ENCODE measurements at places on chromosomes 12 and 14. TPM values are rescaled to one million over a fixed set of nuclear protein-coding genes. Genes with fewer than 3 reads are reported as not detected.

TMEM63C gene
- 2.3 TPM for total RNA-seq

DNA sequence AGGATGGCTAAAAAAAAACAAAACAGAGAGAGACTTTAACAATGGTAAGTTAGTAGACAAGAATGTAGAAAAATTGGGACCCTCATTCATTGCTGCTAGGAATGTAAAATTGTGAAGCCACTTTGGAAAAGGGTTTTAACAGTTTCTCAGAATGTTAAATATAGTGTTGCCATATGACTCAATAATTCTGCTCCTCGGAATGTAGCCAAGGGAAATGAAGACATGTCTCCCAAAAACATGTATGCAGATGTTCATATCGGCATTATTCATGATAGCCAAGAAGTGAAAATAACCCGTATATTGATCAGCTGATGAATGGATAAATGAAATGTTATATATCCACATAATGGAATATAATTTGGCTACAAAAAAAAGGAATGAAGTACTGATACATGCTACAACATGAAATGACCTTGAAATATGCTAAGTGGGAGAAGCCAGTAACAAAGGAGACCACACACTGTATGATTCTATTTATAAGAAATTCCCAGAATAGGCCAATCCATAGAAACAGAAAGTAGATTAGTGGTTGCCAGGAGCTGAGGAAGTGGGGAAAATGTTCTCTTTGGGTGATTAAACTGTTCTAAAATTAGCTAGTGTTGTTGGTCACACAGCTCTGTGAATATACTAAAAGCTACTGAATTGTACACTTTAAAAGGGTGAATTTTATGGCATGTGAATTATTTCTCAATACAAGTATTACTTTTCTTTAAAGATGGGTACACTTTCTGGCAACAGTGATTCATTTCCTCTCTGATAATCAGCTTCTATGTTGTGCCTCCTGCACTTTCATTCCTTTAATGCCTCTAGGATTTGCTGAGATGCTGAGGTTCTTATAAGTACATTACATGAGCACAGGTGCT lies 132.5 kb downstream of the DAAM1 start:
- DNase-seq: no peak

GLIPR1L2 gene
- not detected for total RNA-seq

GRCh38 chr12:108802101-108802961 lies 55.1 kb downstream of the SSH1 start:
- no peak for DNase-seq

- no peak for DNase-seq
Measured at GRCh38 chr14:59358102-59358501, 107.1 kb downstream of the GPR135 start.

MYF6 gene
- not detected for total RNA-seq

- DNase-seq: no peak
Measured at GRCh38 chr12:1528791-1529190, 65.6 kb downstream of the FBXL14 start.

GRCh38 chr12:31021809-31022494 lies 51.7 kb upstream of the DDX11 start:
- no peak for DNase-seq

DNA sequence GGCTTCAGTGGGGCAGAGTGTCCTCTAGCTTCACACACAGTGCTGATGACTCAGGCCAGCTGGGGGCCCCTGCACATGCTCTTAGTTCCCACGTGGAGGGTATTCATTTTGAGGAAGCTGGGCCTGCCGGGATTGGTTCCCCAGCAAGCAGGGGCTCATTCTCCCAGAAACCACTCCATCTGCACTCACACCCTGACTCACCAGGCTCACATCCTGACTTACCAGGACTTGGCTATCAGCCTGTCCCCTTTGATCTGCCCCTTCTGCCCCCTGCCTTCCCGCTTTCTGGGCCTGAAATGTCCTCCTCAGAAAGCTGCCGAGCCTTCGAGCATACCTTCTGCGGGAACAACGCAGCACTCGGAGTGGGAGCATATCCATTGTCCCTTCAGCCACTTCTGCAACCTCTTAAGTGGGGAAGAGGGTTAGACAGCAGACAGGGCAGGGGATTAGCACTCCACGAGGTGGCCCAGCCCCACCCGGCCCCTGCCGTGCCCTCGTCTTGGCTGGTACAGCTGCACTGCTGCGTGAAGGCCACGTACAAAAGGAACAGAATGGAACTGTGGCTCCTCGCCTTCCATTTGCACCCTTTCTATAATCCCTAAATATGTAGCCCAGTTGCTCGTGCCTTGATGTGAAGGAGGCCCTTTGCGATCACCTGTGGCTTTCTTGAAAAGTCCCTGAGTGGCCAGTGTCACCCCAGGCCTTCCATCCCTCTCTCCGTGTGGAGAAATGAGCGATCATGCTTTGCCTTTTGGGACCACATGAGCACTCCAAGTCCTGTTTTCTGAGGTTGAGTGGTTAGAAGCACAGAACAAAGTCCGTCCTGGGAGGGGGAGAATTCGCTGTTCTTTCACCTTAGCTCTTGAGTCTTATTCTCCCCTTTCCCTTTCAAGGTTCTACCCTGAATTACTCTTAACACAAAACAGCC lies 26.1 kb downstream of the TPCN1 start:
- no peak for DNase-seq

LALBA gene
- total RNA-seq: not detected

DNA sequence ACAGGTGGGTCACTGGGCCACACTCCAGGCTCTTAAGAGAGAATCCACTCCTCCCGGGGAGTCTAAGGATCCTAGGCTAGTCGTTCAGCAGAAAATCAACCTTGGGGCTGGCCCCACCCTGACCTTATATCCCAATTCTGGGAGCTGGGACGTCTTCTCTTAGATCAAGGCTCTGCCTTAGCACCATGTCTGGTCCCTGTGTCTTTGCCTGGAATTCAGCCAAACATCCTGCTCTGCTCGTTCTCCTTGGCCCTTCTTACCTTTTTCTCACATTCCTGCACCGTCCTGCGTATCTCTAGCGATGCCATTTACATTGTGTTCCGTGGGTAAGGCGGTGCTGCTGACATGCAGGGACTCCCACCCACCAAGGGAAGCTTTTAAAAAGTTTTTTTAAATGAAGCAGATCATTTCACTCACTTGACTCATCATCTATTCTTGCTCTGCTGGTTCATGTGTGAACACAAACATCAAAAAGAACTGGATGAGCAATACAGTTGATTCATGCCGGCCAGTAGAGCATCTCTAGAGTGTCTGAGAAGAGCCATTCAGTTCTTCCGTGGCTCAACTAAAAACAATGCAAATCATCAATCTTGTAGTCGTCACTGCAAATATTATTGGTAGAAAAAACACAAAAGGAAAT lies 50.2 kb downstream of the KCNK13 start:
- DNase-seq: no peak

DNA sequence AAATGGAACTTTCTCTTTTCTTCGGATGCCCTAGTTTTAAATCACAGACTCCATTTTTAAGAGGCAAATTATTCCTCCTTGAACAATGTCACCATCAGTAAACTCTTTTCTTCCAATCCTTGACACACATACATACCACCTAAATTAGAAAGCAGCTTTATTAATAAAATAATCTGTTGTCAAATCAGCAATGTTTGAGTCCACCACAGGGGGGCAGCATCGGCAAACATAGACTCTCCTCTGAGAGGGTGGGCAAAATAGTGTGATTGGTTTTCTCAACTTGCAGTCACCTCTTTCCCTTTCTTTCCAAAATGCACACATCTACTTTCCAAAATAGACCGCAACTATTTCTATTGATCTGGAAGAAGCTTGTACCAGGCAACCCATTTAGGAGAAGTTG lies 438.4 kb upstream of the OR4E1 start:
- peak; percentile 82 for DNase-seq

SLC25A47 gene
- total RNA-seq: not detected

DNA sequence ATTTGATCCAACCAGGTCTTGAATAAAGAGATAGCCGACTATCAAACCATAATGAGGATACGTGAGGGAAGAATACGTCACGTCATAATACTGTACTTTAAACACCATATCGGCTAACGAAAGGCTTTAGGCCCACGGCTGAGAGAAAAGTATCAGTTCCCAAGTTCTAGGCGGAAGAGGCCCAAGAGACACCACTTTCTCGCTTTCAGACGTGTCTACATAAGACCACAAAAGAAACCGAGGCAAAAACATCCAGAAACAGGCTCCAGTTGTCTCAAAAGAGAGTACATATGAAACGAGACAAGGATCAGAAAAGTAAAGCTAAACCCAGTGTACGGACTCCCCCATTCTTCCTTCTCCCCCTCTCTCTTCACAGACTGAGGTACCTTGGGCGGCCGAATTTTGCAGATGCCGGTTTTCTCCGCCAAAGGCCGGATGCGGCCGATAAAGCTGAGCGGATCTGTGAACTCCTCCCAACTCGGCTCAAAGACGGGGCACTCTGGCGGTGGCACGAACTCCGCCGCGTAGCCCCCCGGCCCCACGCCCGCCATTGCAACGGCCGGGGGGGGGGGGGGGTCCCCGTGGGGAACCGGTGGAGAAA lies 479 bp downstream of the KDM5A start:
- peak; percentile 88 for DNase-seq

- DNase-seq: no peak
Measured at GRCh38 chr12:130520784-130521183, 183.1 kb downstream of the PIWIL1 start.

SMOC1 gene
- total RNA-seq: not detected

DNA sequence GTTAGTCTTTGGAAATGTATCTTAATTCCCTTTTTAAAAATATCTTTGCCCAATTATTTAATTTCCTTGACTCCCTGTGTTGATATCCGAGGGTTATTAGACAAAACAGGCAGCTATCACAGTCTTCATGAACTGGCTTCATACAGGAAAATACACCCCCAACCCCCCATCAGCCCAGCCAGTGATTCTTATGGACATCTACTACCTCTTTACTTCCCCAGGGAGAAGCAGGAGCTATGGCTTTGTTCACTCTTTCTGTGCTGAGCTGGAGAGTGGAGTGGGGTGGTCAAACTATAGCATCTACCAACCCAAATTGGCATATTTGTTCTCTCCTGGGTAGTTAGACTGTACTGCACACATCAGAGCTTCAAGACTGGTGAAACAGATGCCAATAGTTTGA lies 134.4 kb upstream of the SLC38A2 start:
- DNase-seq: no peak

LRTM2 gene
- total RNA-seq: 0.16 TPM

PKP2 gene
- total RNA-seq: not detected

DNA sequence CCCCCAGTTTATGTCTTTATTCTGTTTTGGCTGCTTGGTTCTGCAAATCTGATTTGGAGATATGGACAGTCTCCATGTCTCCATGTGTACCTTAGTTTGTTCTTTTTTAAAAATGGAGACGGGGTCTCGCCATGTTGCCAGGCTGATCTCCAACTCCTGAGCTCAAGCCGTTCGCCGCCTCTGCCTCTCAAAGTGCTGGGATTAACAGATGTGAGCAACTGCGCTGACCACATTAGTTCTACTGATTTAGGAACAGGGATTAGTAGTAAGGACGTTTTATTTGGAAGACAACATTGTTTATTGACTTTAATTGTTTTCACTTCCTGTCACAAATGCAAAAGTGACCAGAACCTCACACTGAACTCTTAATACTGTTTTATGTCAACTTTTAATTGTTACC lies 14.7 kb downstream of the AEBP2 start:
- no peak for DNase-seq

- DNase-seq: no peak
Measured at GRCh38 chr14:91269076-91269991, 24.8 kb upstream of the GPR68 start.

DNA sequence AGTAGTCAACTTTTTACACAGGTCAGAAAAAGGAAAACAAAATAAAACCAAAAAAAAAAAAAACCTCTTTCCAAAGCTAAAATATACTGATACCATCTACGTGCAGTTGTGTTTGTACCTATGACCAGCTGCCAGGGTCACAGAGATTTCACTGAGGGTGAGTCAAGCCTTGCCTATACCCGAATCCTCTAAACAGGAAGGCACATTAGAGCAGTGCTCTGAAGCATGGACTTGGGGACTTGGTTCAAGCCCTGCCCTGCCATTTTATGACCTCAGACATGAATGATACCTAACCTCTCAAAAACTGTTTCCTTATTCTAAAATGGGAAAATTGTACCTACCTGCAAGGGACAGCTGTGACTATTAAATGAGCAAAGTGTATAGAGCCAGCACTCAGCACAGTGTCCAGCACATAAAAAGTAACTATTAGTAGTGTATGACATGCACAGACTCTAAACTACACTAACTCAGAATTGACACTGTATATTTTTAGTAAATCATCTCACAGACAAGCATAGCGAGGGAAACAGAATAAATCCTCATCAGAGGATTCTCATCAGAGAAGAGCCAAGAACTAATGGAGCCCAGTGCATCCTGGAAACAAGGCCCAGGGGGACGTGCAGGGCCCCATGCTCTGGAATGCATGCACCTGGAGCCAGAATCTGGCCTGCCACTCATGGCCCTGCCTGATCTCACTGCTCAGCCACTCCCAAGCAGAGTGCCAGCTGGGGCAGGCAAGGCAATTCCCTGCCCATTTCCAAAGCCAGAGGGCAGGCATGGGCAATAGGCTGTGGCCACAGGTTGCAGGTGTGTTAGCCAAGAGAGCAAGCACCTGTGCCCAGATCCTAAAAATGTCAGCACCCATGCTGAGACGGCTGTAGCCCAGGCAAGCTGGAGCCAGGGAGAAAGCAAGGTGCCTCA lies 57.0 kb downstream of the NT5DC3 start:
- no peak for DNase-seq

AQP5 gene
- total RNA-seq: not detected

DNA sequence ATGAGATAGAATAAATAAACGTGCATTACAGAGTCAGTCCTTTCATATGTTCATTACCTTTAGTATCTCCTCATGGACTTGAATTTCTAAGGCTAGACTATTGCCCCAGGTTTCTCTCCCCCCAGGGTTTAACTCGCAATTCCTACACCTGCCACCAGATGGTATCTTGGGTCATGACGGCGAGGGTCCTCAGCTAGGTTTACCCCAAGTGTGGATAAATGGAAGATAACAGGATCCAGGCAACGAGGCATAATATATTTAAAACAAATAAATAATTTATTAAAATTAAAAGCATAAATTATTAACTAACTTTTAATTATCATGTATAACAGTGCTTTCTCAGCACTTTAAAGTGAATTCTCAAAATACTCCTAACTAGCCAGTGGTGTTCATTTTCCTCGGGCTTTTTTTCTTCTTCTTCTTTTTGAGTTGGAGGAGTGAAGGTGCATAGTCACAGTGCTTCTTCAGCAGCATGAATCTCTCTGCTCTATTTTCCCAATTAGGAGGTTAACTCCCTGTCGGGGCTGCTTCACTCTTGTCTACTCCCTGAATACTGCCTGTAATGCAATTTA lies 243.5 kb upstream of the CAND1 start:
- DNase-seq: peak; percentile 78

- DNase-seq: no peak
Measured at GRCh38 chr14:24309538-24310264, at the start of gene LTB4R2. TSS of gene LTB4R2 (plus strand) at chr14:24310140. CDS start at chr14:24310665, 525 bp downstream.

- no peak for DNase-seq
Measured at GRCh38 chr12:13404111-13404628, 207.6 kb downstream of the EMP1 start.

KCNJ8 gene
- total RNA-seq: not detected

CFL2 gene
- 6.0 TPM for total RNA-seq

ERP29 gene
- 60.9 TPM for total RNA-seq

RPGRIP1 gene
- not detected for total RNA-seq

FGFR1OP2 gene
- 45.7 TPM for total RNA-seq

FGD6 gene
- 0.45 TPM for total RNA-seq

CYP27B1 gene
- total RNA-seq: 12.7 TPM
